SW480 (cell line): ENCODE measurements at places on chromosomes 1 and 21.

DNA sequence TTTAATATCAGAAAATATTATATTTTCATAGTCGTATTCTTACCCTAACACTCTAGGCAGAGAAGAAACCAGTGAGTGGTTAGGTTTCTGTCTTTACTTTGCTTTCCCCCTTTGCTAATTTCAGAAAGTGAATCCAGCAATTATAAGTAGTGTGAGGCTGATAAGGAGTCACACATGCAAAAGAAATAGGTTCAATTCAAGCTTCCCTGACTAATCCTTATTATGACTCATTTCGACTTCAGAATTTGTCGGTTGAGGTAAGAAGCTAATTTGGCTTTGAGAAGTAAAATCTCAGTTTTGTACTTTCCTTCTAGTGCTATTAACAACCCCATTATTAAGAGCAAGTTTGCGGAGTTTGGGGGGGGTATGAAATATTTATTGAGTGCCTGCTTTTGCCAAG lies 22.4 kb downstream of the ESRRG start:
- no peak for DNase-seq

DNA sequence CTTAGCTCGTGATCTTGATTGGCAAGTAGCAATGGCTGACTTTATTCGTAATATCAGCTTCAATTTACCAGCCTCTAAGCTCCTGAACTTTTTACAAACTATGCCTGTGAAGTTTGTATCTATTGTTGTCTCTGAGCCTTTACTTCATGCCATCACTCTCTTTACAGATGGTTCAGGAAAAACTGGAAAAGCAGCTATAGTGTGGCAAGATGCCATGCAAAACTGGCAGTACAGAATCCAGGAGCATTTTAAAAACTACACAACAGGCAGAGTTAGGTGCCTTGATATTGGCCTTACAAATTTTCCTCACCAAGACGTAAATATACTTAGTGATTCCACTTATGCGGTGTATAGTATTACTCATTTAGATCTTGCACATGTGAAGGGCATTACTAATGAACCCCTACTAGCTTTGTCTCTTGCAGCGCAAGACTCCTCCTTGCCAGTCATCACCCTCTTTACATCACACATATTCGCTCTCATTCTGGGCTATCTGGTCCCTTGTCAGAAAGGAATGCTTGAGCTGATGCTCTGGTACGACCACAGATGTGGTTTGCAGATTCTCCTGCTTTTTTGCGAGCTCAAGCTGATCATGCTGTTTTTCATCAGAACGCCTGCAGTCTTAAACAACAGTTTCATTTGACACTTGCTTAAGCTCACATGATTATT lies 36.3 kb downstream of the CLCA1 start:
- no peak for DNase-seq

- no peak for DNase-seq
Observed at GRCh38 chr1:46134660-46135331, 2.4 kb upstream of the PIK3R3 start.

GRCh38 chr1:68370101-68370915 lies 79.4 kb downstream of the RPE65 start:
- no peak for DNase-seq

DNA sequence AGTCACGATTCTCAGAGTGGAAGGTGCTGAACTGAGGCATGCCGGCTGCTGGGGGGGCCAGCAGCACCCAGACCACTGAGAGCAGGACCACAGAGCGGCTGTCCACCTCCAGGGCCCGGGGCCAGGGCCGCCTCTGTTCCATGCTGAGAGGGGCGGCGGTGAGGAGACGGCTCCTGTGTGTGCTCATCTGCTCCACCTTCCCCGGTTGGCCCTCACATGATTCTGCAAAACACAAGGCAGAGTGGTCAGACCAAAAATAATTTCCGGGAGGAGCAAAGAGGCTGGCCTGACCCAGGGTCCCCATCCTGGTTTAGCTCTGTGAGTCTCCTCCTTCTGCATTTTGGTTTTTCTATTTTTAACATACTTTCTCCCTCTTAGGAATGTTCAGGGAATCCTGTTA lies 26.4 kb downstream of the PLXNA2 start:
- no peak for DNase-seq

GRCh38 chr1:178220094-178220493 lies 126.2 kb downstream of the RASAL2 start:
- DNase-seq = no peak
